ENCODE measurements at places on chromosomes 2 and 18. TPM values are rescaled to one million over a fixed set of nuclear protein-coding genes. Genes with fewer than 3 reads are reported as not detected.

GRCh38 chr2:219643788-219644398 is 16.5 kb downstream of the SLC4A3 start:
- DNase-seq = no peak

DNA sequence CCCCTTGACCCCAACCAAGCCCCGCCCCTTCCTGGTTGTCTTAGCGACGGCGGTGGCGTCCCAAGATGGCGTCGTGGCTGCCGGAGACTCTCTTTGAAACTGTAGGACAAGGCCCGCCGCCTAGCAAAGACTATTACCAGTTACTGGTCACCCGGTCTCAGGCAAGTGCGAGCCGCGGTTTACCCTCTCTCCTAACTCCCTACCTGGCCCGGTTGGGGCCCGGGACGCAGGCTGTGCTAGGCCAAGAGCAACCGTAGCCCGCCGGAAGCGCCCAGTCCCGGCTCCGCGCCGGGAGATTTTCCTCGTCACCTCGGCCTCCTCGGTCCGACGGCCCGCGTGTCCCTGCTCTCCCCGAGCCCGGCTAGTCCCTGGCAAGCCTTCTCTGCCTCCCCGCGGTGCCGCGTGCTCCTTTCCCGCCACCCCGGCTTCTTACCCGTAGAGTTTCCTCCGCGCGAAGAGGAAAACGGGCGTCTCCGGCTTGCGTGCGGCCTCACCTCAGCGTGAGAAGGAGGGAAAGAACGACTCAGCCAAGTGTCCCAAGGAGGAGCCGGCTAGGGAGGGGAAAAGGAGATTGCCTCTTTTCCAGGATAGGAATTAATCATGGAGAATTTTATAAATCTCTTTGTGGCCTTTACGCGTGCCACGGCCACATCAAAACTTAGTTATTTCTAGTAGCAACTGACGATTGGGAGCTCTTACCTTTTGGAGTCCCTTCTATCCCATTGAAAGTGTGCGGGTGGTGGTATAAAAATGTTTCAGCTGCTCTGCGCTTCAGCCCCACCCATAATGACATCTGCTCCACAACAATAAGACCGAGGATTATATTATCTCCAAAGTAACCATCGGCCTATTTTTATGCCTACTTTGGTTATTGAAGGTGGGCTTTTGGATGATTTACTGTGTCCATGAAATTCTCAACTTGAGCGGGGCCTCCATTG is at the start of gene FBXO36:
Gene FBXO36 (plus strand): TSS at position 55 of the 938 bp plus-strand sequence. CDS start 11 bp downstream, at position 66.
- peak; percentile 83 for DNase-seq

STEAP3 gene
- 0.13 TPM for total RNA-seq

OSR1 gene
- not detected for total RNA-seq

GRCh38 chr2:42651057-42651456 is 82.6 kb downstream of the MTA3 start:
- no peak for DNase-seq

- DNase-seq = peak; percentile 21
Observed at GRCh38 chr2:100178085-100178788, 35.8 kb upstream of the AFF3 start.

DNA sequence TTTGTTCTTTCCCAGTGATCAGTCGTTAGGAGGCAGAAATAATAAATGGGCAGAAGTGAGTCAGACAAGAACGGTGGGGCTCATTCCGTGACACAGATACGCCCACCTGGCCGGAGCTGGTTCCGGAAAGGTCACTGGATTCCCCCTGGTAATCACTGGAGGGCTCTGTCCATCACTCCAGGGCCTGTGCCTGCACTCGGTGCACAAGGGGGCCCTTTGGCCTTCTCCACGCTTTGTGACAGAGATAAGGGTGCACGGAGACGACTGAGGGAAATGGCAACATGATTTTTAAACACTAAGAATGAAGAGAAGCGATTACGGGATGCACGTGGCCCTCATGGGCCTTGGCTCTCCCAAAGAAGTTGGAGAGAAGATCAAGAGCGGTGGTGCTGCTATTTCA is 84.4 kb downstream of the PTGR3 start:
- no peak for DNase-seq

DNA sequence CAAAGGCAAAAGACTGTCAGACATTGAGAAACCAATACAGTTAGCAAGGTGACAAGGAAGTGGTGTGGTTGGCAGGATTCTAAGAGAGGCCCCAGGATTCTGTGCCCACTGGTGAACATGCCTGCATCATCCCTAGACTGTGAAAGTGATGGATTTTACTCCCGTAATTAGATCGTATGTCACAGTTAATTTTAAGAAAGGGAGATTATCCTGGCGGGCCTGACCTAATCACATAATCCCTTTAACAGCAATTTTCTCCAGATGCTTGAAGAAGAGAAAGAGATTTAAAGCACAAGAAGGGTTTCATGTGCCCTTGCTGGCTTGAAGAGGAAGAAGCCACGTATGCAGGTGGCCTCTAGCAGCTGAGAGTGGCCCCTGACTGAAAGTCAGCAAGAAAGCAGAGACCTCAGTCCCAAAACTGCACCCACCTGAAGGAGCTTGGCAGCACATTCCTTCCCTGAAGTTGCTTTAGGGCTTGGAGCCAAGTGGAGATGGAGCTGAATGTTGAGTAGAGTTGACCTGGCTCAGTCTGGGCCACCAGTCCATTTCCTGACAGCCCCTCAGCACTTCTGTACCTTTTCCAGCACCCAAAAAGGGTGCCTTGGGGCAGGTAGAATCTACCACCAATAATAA is 49.1 kb downstream of the GTF3C3 start:
- DNase-seq = no peak

DNA sequence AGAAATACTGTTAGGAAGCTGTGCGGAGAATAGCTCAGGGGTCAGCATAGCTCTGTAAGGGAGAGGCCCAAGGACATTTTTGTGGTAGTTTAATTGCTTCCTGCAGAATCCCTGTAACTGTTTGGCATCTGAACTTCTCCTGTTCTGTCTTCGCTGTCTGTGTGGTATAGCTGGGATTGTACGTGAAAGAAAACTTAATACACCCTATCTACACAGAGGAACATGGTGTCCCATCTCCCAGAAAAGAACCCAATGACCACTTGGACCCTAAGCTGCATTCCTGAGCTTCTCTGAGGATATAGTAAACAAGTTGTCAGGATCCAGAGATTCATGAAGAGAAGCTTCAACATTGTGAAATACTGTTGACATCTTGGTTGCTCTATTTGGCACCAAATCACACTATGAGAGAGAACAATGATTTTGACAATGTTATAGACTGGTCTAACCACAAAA is 81.3 kb downstream of the CDC42EP3 start:
- DNase-seq = no peak

RASGRP3 gene
- total RNA-seq = 13.5 TPM

GRCh38 chr2:45570671-45571334 is 40.3 kb downstream of the SRBD1 start:
- no peak for DNase-seq

DNA sequence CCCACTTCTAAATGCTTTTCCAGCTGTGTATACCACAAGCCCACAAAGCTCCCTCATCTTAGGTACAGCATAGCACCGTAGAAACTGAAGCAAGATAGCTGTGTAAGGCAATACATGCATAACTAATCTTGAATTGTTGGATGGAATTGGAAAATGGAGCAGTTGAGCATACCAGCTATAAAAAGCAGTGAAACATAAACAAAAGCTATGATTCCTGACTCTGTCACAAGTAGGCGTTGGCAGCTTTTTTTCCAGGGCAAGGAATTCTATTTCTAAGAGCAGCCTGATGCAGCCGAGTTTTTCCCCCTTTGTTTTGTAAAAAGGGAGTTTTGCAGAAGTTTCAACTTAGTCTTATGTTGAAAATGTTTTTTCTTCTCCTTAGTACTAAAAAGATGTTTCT is 32.4 kb downstream of the MOGAT1 start:
- no peak for DNase-seq
